ENCODE measurements at places on chromosomes 2 and 18.

- ATAC-seq: no peak
Measured at GRCh38 chr2:46943881-46944798, 28.5 kb upstream of the MCFD2 start.

- ATAC-seq: no peak
Measured at GRCh38 chr18:64752707-64753106, 603.8 kb upstream of the LINC00305 start.

GRCh38 chr2:171963198-171963597 lies 36.6 kb upstream of the METAP1D start:
- ATAC-seq: no peak

- ATAC-seq: no peak
Measured at GRCh38 chr2:95382686-95383634, 19.5 kb upstream of the FAHD2A start.

- no peak for ATAC-seq
Measured at GRCh38 chr18:2468051-2468450, 103.3 kb downstream of the METTL4 start.

GRCh38 chr2:131517106-131517831 lies 10.4 kb upstream of the CCDC74A start:
- no peak for ATAC-seq

DNA sequence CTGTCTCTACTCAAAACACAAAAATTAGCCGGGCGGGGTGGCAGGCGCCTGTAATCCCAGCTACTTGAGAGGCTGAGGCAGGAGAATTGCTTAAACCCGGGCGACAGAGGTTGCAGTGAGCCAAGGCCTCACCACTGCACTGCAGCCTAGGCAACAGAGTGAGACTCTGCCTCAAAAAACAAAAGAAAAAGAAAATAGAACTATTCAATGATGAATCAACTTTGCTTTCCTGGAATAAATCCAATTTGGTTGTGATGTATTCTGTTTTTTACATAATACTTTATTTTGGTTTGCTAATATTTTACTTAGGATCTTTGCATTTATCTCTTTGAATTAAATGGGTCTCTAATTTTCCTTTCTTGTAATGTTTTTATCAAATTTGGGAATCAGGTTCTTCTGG lies 86.3 kb upstream of the MBOAT2 start:
- no peak for ATAC-seq

DNA sequence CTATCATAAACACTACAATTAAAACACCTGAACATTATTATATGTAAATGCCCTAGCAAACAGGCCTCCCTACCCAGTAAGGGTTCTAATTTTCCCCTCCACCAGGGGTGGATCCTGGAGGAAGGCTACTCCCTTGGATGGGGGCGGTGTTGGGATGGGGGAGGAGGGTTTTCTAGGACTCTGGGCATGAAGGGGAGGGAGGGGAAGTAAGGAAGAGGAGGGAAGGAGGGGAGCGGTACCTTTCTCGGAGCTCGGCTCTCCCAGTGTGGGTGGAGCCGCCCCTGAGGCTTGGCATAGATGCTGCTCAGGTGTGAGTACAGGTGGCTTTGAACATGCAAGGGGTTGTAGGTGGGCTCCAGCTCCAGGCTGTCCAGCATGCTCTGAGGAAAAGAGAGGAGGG lies 5.4 kb downstream of the DOK1 start:
- ATAC-seq: no peak

- no peak for ATAC-seq
Measured at GRCh38 chr2:104412384-104412783, 441.5 kb upstream of the POU3F3 start.

DNA sequence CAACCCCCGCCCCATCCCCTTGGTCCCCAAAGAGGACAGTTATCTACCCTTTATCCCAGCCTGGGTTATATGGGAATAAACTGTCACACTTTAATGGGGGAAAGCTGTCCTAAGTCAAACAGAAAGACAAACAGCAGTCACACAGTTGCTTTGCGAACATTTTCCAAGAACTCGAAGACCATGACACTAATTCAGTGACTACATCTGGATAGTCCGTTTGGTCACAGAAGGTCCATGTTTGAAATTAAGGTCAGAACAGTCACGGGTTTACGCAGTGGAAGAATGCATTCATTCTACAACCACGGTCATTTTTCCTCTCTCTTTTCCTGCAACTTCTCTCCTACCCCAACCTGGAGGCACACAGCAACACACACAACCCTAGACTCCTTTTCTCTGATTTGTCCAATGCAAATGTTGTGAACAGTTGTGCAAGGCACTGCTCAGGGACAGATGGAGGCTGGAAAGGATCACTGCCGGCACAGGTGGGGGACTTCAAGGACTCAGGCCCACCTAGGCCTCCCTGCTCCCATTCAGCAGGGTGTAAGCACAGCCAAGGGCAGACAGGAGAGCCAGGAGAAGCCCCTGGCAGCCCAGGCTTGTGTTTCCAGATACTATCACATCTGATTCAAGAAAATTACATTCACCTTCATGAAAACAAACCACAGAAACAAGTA lies 39.9 kb downstream of the ZNF516 start:
- ATAC-seq: no peak

- no peak for ATAC-seq
Measured at GRCh38 chr2:136217996-136218395, 100.0 kb upstream of the CXCR4 start.

- peak; percentile 48 for ATAC-seq
Measured at GRCh38 chr2:156099382-156099781, 233.1 kb downstream of the NR4A2 start.

GRCh38 chr2:64625299-64626145 lies 28.2 kb downstream of the SERTAD2 start:
- ATAC-seq: no peak

- no peak for ATAC-seq
Measured at GRCh38 chr2:102484310-102485061, 11.5 kb downstream of the SLC9A4 start.

DNA sequence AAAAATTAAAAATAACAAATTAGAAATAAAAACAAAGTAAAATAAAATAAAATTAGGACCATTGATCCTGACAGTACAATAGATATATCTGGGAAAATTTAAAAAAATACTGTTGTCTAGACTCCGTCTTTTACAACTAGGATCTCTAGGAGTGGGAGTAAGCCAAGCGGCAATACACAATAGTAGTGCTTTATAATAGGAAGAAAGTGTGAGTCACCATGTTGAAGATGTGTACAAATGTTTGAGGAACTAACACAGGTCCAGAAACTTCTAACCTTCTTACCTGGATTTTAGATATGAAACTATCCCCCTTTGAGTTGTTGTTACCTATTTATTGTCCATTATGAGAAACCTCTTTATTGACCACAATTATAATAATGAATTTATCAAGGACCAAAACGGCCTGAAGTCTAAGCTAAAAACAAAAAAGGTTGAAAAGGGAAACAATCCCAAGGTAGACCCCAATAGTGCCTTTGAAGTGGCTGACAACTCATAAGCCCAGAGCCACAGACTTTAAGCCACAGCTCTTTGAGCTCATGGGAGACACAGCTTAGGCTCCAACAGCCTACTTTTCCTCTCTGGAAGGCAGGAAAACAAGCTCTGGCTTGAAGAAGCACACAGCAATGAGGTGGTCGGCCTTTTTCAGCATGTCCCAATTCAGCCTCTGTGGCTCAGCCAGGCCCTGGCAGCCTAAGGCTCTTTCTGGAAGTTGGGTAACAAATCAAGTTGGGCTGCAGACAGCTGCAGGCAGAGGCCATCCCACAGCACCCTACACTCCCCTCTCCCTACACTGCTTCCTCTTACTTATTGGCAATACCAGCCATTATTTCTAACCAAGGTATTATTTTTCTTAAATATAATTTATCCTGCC lies 62.9 kb downstream of the AQP4 start:
- peak; percentile 61 for ATAC-seq

DNA sequence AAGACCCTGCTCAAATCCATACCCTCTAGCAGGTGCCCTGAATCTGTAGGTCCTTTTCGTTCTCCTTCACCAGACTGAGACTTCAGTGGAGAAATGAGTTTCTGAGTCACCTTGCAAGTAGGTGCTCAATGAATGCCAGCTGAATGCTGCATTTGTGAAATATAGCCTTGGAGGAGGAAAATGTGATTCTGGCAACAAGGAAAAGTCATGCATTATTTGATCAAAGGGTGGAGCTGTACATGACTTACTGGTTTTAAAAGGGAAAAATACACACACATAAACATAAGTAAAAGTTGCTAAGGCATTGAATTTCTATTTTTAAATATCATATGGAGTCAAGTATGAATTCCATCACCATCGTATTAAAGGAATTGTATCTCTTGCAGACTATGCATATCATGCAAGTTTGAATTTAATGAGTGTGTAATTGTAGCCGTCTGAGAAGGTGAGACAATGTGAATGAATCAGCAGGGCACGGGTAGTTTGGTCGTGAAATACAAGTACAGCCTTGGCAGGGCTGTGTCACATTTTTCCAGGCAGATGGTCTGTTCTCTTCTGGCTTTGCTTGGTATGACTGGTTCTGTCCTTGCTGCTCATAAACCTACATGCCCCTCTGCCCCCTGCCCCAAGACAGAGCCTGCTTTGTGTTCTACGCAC lies 160.8 kb downstream of the COL6A3 start:
- ATAC-seq: peak; percentile 47

Measured in esophagus mucosa (tissue), 1 donor.